Cerebellum (tissue), 4 donors: ENCODE measurements at places on chromosomes 7 and 10. TPM values are rescaled to one million over a fixed set of nuclear protein-coding genes. Genes with fewer than 3 reads are reported as not detected.

Gene NPFFR1
- total RNA-seq, result 0.54 TPM

Gene NODAL
- 1.00 TPM for total RNA-seq

Gene HTR7
- total RNA-seq, result 2.2 TPM

Gene TRIP6
- total RNA-seq, result 7.6 TPM

Gene NUP42
- 65.1 TPM for total RNA-seq

Gene C10orf71
- not detected for total RNA-seq

Gene MYH16
- not detected for total RNA-seq

Gene PDE1C
- 122 TPM for total RNA-seq

Gene SLC26A3
- total RNA-seq, result 0.54 TPM

Gene FAM131B
- total RNA-seq, result 42.6 TPM

Gene ADARB2
- total RNA-seq, result 8.2 TPM

Gene DPCD
- total RNA-seq, result 13.1 TPM

Gene CUZD1
- 0.91 TPM for total RNA-seq

Gene AHCYL2
- 35.9 TPM for total RNA-seq

Gene RTKN2
- total RNA-seq, result 17.1 TPM

Gene TMEM26
- 2.4 TPM for total RNA-seq

Gene OR2A42
- 0.45 TPM for total RNA-seq

Gene OR6V1
- total RNA-seq, result not detected

Gene TMEM229A
- total RNA-seq, result 2.4 TPM

Gene CD36
- 32.1 TPM for total RNA-seq

Gene HOXA3
- total RNA-seq, result not detected

Gene TMEM243
- 14.5 TPM for total RNA-seq
